ENCODE measurements at places on chromosomes 11 and 22. TPM values are rescaled to one million over a fixed set of nuclear protein-coding genes. Genes with fewer than 3 reads are reported as not detected.

The SOX6 gene
- total RNA-seq: 18.6 TPM

The NEFH gene
- 3.9 TPM for total RNA-seq

DNA sequence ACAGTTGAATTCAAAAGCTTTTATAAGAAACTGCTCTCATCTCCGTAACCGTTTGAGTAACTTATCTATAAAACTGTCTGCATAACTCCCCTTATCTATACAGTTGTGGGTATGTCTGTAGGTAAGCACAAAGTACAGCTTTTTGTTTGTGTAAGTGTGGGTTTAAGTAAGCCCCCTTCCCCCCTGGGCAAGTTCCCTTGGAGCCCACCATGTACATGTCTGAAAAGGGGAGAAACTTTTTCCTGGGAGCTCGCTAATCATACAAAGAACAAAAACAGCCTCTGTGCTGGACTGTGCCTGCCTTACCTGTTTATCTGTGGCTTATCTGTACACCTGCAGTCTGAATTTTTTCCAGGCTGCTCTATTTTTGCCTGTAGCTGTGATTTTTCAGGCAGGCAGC lies 36.3 kb upstream of the TMEM45B start:
- no peak overlapping the region for H3K27ac ChIP-seq
- H3K4me1 ChIP-seq: no peaks in the 10 kb centered on the region
- no peak overlapping the region for H3K4me3 ChIP-seq
- H3K27me3 ChIP-seq: no peaks in the 10 kb centered on the region
- no peaks in the 10 kb centered on the region for H3K36me3 ChIP-seq
- DNase-seq: no peak

DNA sequence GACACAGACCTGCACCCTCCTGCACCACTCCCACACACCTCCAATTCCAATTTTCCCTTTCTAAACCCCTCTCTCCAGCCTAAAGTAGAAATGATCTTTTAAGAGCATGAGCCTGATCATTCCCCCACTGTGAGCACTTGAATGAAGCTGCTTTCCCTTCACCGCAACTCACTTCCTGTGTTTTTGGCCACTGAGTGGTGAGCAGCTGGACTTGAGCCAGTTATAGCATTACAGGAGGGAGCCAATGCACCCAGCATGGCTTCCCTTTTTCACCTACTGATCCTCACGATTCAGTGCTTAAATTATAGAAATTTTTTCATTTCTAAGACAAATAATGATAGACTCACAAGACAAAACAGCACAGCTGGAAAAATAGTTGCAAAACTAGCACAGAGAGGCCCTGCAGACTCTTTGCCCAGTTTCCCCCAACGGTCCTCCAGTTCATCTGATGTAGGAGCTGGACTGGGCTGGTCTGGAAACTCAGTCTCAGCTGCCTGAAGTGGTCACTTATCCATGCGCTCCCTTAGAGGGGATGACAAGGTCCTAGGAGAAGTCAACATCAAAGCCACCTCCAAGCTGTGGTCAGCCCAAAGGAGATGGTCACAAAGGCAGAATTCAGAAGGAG lies 9.7 kb upstream of the APOL4 start:
- no peak overlapping the region for H3K27ac ChIP-seq
- peaks cover 6% of the 10 kb centered on the region for H3K4me1 ChIP-seq

DNA sequence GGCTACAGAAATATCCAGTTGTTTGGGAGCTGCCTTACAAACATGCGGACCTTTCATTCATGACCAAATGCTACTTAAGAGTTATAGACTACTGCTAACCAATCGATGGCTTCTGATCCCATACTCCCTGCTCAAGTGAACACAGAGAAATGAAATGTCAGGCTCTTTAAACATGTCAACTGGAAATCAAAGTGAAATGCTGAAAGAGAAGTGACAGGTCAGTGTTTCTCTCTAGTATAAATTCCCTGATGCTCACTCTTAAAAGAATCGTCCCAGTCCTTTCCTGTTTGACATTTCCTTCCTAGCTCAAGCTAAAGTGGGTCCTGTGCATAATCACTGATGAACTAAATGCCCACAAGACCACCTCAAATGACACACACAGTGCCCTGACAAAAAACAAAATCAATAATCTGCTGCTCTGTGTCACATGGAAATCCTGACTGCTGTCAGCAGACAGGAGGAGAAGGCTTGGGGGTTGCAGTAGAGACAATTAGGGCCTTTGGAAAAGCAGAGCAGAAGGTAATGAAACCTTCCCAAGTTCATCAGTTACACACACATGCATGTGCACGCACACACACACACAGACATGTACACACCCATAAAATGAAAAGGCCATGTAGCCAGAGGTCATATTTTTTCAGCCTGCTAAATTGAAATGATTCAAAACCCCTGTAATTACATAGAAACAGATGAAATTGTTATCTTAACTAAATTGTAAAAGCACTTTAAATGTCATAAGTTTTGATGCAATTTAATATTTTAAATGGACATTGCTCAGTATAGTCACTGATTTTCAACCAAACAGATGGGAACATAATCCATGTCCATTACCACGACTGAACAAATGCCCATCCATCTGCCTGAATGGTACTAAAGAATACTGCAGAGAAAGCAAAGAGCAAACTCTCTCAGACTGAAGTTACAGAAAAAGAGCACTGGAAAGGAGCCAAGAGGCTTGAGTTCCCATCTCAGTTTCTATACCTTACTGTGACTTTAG lies 330.7 kb downstream of the TTC28 start:
- no peaks in the 10 kb centered on the region for H3K36me3 ChIP-seq
- H3K4me3 ChIP-seq: no peak overlapping the region
- H3K27me3 ChIP-seq: no peaks in the 10 kb centered on the region
- peak overlapping the region; percentile 44 for H3K27ac ChIP-seq
- peaks cover 55% of the 10 kb centered on the region for H3K4me1 ChIP-seq
- DNase-seq: no peak

The SEZ6L gene
- total RNA-seq: 1.7 TPM

The MMP27 gene
- total RNA-seq: not detected

GRCh38 chr22:47219789-47220188 lies 457.3 kb downstream of the TBC1D22A start:
- peaks cover 27% of the 10 kb centered on the region for H3K27me3 ChIP-seq
- no peak overlapping the region for H3K4me3 ChIP-seq
- H3K27ac ChIP-seq: no peak overlapping the region
- no peaks in the 10 kb centered on the region for H3K36me3 ChIP-seq
- DNase-seq: no peak

DNA sequence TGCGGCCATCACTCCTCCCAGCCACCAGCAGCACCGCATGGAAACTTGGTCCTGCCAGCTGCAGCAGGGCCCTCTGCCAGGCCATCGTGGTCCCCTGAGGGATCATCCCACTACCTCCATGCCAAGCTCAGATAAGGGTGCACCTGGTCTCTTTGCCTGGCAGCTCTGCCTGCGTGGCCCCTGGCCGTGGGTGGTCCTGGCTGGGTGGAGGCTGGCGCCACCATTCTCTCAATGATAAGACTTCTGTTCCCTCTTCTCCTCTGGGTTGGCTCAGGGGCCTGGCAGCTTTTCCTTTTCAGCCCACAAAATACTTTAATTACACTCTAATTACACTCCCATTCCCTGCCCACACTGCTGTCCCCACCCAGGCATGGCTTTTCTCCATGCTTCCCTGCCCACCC lies 26.8 kb upstream of the TSKU start:
- DNase-seq: no peak
- peaks cover 7% of the 10 kb centered on the region for H3K4me1 ChIP-seq
- no peaks in the 10 kb centered on the region for H3K36me3 ChIP-seq
- no peak overlapping the region for H3K27ac ChIP-seq
- no peak overlapping the region for H3K4me3 ChIP-seq

DNA sequence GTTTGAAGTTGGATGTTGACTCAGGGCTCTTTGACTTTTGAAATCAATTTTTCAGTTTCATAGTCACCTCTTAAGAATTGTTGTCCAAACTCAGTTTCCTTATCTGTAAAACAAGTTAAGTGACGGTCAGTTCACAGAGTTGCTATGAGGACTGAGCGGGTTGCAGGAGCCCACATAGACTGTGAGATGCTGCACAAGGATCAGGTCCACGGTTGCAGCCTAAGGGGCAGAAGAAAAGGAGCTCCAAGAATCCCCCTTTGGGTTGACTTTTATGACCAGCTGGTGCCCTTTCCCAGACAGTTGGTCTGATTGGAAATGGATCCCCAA lies 55.5 kb upstream of the TIMP3 start:
- no peak overlapping the region for H3K27ac ChIP-seq
- peaks cover 17% of the 10 kb centered on the region for H3K27me3 ChIP-seq
- H3K4me1 ChIP-seq: peaks cover 20% of the 10 kb centered on the region
- no peak overlapping the region for H3K4me3 ChIP-seq
- no peak for DNase-seq
- no peaks in the 10 kb centered on the region for H3K36me3 ChIP-seq

The TRIOBP gene
- total RNA-seq: 53.2 TPM

GRCh38 chr11:12871788-12872321 lies 137.3 kb upstream of the RASSF10 start:
- no peak overlapping the region for H3K4me3 ChIP-seq
- no peaks in the 10 kb centered on the region for H3K27me3 ChIP-seq
- peaks cover 16% of the 10 kb centered on the region for H3K36me3 ChIP-seq
- peaks cover 30% of the 10 kb centered on the region for H3K4me1 ChIP-seq

GRCh38 chr11:65779669-65779918 lies 1.2 kb downstream of the AP5B1 start:
- no peak for DNase-seq
- H3K4me1 ChIP-seq: peaks cover 8% of the 10 kb centered on the region
- no peaks in the 10 kb centered on the region for H3K36me3 ChIP-seq
- H3K27me3 ChIP-seq: peaks cover 25% of the 10 kb centered on the region
- H3K27ac ChIP-seq: no peak overlapping the region

- no peaks in the 10 kb centered on the region for H3K27me3 ChIP-seq
- no peak for DNase-seq
- peaks cover 9% of the 10 kb centered on the region for H3K4me1 ChIP-seq
- no peak overlapping the region for H3K27ac ChIP-seq
Observed at GRCh38 chr11:61645179-61645868, 34.9 kb upstream of the DAGLA start.

- peaks cover 12% of the 10 kb centered on the region for H3K4me1 ChIP-seq
- no peaks in the 10 kb centered on the region for H3K27me3 ChIP-seq
- no peak overlapping the region for H3K4me3 ChIP-seq
- DNase-seq: no peak
Observed at GRCh38 chr22:33883961-33884808, 36.1 kb downstream of the LARGE1 start.

DNA sequence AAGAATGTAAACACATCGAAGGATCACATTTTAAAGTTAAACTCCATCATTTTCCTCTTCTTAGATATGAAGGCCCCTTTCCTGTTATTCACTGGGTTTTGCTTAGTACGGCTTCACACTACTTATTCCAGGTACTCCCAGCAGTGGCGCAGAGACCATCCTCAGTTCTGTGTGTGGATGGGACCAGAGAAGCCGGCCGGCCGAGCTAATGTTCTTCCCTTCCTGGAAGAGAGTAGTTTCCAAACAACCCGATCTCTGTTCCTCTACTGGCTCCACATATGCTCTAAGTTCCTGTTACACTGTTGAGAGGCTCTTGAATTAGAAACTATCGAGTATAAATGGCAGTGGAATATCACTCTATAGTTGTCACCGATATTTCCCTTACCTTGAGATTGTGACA lies 684 bp upstream of the NFRKB start:
- H3K36me3 ChIP-seq: peaks cover 11% of the 10 kb centered on the region
- no peaks in the 10 kb centered on the region for H3K27me3 ChIP-seq
- H3K27ac ChIP-seq: no peak overlapping the region
- H3K4me1 ChIP-seq: peaks cover 26% of the 10 kb centered on the region

The DNAJB7 gene
- total RNA-seq: not detected

DNA sequence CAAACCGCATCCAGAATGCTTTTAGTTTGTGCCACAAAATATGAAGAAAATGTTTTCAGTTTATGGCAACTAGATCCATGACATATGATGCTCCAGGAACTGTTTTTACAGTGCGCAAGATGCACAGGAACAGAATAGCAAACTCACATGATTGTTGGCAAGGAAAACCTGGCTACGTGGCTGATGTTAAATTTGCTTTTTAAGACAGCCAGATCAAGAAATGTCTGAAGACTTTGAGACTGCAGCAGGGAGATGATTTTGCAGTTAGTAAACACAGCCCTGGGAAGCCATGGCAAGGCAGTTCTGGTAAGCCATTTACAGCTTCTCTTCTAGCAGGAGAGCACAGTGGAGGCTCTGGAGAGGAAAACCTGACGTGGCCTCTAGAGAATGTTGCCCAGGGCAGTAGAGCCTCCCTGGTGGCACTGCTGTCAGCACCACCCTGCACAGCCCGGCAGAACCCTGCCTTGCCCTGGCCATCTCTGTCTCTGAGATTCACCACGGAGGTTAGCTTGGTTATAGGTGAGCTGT lies 69.8 kb upstream of the TNRC6B start:
- H3K27ac ChIP-seq: no peak overlapping the region
- no peaks in the 10 kb centered on the region for H3K4me1 ChIP-seq
- no peaks in the 10 kb centered on the region for H3K36me3 ChIP-seq
- peaks cover 2% of the 10 kb centered on the region for H3K27me3 ChIP-seq
- H3K4me3 ChIP-seq: no peak overlapping the region

GRCh38 chr11:75563501-75563977 lies 1.5 kb downstream of the SERPINH1 start:
- peak overlapping the region; percentile 99 for H3K4me3 ChIP-seq
- H3K36me3 ChIP-seq: peaks cover 4% of the 10 kb centered on the region
- no peaks in the 10 kb centered on the region for H3K27me3 ChIP-seq
- peak overlapping the region; percentile 100 for H3K27ac ChIP-seq

- H3K4me1 ChIP-seq: peaks cover 38% of the 10 kb centered on the region
- H3K36me3 ChIP-seq: no peaks in the 10 kb centered on the region
- H3K27me3 ChIP-seq: peaks cover 50% of the 10 kb centered on the region
- DNase-seq: no peak
- H3K27ac ChIP-seq: no peak overlapping the region
- no peak overlapping the region for H3K4me3 ChIP-seq
Observed at GRCh38 chr11:116504541-116505297, 268.1 kb downstream of the BUD13 start.

GRCh38 chr11:31582697-31583096 lies 73.1 kb downstream of the ELP4 start:
- H3K36me3 ChIP-seq: peaks cover 5% of the 10 kb centered on the region
- no peak overlapping the region for H3K4me3 ChIP-seq
- H3K27me3 ChIP-seq: no peaks in the 10 kb centered on the region

The RFPL3 gene
- not detected for total RNA-seq

DNA sequence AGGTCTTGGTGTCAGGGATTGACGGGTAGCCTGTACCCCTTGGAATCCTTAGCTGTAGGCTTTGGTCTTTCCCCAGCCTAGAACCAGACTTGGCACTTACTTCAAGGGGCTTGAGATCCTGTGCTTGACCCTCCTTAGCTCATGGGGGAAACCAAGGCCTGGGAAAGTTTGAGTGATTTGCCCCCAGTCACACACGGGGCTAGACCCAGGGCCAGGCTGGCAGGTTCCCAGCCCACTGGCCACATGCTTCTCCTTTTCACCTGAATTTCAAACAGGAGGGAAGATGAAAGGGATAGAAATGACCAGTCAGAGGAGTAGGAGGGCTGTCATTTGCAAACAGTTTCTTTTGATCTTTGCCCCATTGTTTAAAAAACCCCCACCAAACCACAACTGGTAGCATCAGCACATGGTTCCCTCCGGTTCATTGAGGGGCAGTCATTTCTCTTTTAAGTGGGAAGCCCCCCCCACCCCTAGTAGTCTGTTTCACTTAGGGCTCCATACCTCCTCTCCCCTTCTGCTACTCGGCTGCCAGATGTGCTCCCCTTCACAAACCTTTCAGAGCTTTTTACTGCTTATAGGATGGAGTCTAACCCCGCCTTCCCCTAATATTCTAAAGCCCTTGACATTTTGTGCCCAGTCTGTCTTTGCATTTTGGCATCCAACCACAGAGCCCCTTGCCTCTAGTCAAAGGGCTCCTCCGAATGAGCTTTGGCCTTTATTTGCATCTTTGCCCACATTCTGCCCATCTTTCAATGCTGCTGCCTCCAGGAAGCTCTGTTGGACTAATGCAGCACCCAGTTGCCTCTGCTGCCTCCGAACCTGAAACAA lies 37.6 kb downstream of the ZNRF3 start:
- no peaks in the 10 kb centered on the region for H3K27me3 ChIP-seq
- H3K36me3 ChIP-seq: no peaks in the 10 kb centered on the region
- no peak overlapping the region for H3K27ac ChIP-seq
- H3K4me1 ChIP-seq: peaks cover 85% of the 10 kb centered on the region
- DNase-seq: no peak

Measured in neural crest cell (in vitro differentiated cells).